ENCODE measurements at places on chromosomes 4 and X.

GRCh38 chr4:36420111-36420679 lies 138.8 kb downstream of the DTHD1 start:
- DNase-seq: no peak

DNA sequence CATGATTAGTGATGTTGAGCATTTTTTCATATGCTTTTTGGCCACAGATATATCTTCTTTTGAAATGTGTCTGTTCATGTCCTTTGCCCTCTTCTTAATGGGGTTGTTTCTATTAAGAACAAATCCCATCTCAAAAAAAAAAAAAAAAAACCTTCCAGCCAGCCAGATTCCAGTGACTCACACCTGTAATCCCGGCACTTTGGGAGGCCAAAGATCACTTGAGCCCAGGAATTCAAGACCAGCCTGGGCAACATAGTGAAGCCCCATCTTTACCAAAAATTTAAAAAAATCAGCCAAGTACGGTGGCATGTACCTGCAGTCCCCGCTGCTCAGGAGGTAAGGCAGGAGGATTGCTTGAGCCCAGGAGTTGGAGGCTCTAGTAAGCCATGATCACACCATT lies 5.1 kb downstream of the RAB33B start:
- no peak for DNase-seq

GRCh38 chr4:134691915-134692314 lies 490.3 kb upstream of the PABPC4L start:
- DNase-seq: no peak

GRCh38 chrX:46202733-46203514 lies 342.3 kb downstream of the ZNF674 start:
- DNase-seq: no peak

- DNase-seq: peak; percentile 44
Measured at GRCh38 chrX:153924149-153924861, 1.8 kb downstream of the ARHGAP4 start.

DNA sequence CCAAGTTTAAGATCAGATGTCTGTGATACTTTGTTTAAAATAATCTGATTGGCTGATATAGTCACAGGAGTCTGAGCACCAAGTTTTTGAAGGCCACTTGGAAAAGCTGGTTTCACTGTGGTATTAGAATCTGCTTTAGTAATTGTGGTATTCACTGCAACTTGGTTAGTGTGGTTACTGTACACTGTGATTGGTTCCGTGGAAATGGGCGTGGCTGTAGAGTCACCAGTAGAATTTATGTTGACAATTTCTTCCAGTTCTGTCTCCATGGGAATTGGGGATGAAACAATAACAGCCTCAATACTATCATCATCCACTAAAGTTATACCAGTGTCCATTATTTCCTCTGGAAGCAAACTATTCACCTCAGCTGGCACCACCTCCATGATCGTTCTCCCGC lies 26.2 kb downstream of the LIN54 start:
- DNase-seq: no peak

Data from CD4-positive, alpha-beta T cell treated with Interleukin-2 at 100 ng/mL for 4 hours (primary cell).